ENCODE measurements at places on chromosomes 13 and 19.

GRCh38 chr13:30618930-30619279, 1.2 kb downstream of the USPL1 start:
- DNase-seq, result no peak

- DNase-seq, result peak; percentile 7
Measured at GRCh38 chr13:91661692-91662490, 263.5 kb downstream of the GPC5 start.

DNA sequence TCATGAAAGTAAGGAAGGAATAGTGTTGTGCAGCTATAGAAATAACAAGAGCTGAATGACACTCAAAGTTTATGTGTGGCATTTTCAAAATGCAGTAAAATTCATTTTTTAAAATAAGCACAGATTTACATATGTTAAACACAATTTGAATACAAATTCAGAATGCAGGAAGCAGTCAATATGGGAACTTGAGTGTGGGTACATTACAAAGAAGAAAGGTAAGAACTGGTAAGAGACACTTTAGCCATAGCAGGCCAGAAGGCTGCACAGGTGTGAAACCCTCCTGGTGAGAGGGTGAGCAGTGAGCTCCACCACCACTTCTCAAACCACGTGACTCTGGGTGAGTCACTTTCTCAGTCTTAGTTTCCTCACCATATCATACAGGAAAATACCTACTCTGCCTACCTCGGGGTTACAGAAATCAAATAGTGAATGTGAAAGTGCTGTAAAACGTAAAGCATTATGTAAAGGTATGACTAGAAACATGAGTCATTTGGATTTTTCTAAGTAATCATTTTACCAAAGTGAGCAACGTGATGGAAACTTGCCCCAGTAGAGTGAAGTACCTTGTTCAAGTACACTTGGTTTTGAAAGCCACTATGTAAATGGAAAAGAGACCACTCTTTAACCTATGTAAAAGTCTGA, 40.5 kb downstream of the USP12 start:
- peak; percentile 73 for DNase-seq

GRCh38 chr13:38494445-38494844, 144.8 kb downstream of the UFM1 start:
- no peak for DNase-seq

DNA sequence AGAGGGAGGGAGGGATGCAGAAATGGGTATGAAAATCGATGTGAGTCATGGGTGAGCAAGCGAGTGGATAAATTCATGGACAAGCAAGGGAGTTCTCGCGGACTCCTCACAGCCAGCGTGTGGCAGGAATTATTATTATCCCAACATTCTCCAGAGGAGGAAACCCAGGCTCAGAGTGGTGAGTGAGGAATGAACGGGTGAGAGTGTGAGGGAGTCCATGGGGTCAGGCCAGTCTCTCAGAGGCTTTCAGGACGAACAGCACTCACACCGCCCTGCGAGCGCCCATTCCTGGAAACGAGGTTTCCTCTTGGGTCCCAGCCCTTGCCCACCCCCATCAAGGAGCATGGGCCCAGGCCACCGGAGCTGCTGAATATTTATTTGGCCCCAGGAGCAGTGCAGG, 6.3 kb upstream of the DNAAF3 start:
- DNase-seq, result no peak

DNA sequence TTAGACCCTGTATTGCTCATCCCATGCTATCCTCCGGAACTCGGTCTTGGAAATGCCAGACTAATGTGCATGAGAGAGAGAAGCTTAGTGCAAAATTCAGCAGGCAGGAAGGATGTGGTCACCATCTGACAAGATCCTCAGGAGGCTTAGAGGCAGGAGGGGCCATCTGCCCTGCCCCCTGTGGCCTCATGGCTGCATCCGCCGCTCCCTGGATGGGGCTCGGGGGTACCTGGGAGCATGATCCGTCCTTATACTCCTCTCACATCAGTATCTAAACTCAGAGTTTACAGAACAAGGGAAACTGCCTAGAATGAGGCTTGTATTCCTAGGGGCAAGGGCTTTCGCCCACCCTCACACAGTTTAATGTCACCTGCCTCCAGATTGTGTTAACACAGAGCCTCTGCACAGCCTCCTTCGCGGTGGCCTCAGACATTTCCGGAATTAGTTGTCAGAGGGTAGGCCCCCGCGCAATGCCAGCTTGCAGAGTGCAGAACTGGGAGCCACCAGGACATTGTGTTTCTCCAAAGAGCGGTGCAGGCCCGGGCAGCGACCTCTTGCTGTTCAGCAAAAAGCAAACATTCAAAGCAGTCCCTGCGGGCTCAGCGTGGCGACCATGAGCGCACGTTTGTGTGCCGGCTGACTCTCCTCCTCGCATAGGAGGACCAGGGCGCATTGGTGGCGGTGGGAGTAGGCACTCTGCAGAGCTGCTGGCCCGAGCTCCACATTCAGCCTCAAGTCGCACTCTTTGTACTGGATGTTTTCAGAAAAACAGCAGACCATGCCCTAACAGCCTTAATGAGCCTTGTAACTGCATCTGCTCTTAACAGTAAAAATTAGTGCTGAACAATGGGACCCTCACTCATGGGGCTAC, 39.1 kb downstream of the GPR12 start:
- DNase-seq, result no peak

GRCh38 chr19:27752530-27753184, 1460.3 kb downstream of the UQCRFS1 start:
- no peak for DNase-seq

DNA sequence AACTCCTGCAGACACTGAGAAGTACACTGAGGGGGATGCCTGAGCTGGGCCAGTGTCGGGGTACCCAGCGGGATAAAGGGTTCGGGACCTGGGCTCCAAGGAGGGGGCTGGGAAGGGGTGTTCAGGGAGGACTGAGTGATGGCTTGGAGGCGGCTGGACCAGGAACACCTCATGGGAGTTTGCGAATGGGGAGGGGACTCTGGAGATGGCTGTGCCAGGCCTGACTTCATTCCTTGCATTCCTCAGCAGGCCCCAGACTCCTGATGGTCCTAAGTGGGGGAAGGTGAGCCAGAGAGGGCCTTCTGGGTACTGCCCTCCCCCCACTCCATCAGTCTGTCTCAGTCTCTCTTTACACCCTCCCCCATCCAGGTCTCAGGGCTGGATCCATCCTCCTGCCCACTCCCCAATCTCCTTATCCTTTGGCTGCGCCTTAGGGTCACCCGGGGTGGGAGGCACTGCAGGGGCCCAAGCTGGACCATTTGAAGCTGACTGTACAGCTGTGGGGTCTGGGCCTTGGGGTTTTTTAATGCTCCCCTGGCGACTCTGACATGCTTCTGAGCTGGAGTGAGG, 13.8 kb downstream of the PAK4 start:
- no peak for DNase-seq

DNA sequence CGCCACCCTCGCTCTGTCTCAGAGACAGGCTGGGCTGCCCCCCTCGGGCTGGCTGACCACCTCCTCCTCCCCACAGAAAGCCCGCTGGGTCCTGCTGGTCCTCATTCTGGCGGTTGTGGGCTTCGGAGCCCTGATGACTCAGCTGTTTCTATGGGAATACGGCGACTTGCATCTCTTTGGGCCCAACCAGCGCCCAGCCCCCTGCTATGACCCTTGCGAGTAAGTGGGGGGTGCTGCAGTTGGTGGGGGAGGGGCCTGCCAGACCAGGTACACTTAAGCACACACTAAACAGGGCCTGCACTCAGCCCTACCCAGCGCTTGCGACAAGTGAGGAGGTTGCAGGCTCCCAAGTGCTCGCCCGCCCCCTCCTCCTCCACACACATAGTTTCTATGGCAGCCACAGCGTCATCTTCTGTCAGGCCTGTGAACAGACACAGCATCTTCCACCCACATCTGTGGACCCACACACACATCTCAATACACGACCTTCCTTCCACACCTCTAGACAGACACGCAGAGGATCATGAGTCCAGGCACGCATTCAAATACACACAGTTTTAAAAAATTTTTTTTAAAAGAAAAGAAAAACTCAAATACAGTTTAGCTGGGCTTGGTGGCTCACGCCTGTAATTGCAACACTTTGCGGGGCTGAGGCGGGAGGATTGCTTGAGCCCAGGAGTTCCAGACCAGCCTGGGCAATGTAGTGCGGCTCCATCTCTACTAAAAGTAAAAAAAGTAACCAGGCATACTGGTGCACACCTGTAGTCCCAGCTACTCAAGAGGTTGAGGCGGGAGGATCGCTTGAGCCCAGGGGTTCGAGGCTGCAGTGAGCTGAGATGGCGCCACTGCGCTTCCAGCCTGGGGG, 18.4 kb downstream of the PLD3 start:
- no peak for DNase-seq

- DNase-seq, result no peak
Measured at GRCh38 chr13:26786651-26787295, 26.2 kb upstream of the GPR12 start.

GRCh38 chr19:41844601-41845000, at the start of gene LYPD4:
TSS of gene LYPD4 (minus strand) at chr19:41844683. CDS start at chr19:41839285, 5,398 bp downstream.
- no peak for DNase-seq

- no peak for DNase-seq
Measured at GRCh38 chr13:40494946-40495620, 171.4 kb downstream of the FOXO1 start.

- no peak for DNase-seq
Measured at GRCh38 chr19:40534148-40534547, 42.5 kb upstream of the SHKBP1 start.

- peak; percentile 48 for DNase-seq
Measured at GRCh38 chr19:12364391-12365235, 870 bp downstream of the ZNF442 start.

GRCh38 chr13:35342440-35342839, 134.0 kb downstream of the MAB21L1 start:
- no peak for DNase-seq

GRCh38 chr13:46698014-46698413, 98.9 kb downstream of the ESD start:
- DNase-seq, result no peak

DNA sequence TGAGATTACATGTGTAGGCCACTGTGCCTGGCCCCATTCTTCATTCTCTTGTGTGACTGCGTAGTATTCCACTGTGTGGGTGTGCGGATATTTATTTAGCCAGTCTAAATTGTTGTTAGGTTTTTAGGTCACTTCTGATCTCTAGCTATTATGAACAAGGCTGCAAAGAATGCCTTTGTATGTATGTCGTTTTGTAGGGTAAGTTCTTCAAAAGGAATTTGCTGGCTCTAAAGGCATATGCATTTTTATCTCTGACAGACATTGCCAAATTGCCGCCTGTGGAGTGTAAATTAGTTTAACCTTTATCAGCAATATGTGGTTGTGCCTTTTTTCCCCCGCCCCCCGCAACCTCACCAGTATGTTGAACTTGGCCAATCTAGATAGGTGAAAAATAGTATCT, 30.3 kb upstream of the EHD2 start:
- DNase-seq, result no peak

DNA sequence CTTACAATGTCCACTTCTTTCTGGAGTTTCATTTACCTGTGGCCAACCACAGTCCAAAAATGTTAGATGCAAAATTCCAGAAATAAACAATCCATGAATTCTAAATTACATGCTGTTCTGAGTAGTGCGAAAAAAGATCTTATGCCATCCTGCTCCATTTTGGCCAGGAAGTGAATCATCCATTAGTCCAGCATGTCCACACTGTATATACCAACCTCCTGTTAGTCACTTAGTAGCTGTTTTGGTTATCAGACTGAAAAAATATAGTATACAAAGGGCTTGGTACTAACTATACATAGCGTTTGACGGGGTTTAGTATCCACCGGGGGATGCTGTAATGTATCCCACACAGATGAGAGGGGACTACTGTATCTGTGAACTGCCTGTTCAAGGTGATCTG, 618.0 kb upstream of the ARGLU1 start:
- no peak for DNase-seq

DNA sequence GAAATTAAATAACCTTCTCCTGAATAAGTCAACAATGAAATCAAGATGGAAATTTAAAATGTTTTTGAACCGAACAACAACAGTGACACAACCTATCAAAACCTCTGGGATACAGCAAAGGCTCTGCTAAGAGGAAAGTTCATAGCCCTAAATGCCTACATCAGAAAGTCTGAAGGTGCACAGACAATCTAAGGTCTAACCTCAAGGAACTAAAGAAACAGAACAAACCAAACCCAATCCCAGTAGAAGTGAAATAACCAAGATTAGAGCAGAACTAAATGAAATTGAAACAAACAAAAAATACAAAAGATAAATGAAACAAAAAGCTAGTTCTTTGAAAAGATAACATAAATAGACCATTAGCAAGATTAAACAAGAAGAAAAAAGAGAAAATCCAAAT, 9.0 kb downstream of the UGGT2 start:
- DNase-seq, result no peak

GRCh38 chr13:105805892-105806627, 729.4 kb downstream of the EFNB2 start:
- DNase-seq, result no peak

DNA sequence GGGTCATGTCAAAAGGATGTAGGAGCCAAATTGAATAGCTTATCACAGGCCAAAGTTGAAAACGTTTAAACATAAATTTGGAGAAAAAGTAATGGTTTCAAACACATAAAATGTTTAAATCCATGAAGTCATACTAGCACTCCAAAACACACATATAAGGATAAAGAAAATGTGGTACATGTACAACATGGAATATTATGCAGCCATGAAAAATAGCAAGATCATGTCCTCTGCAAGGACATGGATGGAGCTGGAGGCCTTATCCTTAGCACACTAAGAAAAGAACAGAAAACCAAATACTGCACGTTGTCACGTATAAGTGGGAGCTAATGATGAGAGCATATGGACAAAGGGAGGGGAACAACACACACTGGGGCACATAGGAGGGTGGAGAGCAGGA, 911.7 kb upstream of the PCDH20 start:
- DNase-seq, result no peak

- no peak for DNase-seq
Measured at GRCh38 chr13:34620074-34620850, 321.8 kb upstream of the NBEA start.

DNA sequence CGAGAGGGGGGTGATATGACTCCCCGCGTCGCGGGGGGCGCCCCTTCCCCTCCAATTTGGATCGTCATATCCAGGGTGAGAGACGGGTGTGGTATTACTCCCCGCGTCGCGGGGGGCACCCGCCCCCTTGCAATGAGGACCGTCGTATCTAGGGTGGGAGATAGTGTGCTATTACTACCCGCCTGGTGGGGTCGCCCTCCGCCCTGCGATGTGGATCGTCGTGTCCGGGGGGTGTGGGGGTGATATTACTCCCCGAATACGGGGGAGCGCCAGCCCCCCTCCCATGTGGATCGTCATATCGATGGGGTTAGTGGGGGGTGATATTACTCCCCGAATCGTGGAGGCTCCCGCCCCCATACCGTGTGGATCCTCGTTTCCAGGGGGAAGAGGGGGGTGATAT, 29.2 kb upstream of the RGCC start:
- DNase-seq, result no peak

DNA sequence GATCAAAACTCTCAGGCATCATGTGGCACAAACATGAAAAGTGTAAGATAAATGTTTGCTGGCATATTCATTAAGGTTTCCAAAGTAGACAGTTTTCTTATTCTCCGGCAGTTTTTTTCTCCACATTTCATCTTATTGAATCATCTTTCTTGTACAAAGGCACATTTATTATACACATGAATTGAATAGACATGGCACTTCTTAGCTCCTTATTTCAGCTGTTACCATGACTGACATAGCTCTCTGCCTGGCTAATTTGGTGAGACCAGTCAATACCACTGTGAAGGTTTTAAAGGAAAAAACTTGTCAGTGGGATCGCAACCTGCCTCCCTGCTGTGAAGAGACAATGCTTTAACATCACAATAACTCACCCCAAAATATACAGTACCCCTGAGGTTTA, 285.0 kb upstream of the PCDH20 start:
- no peak for DNase-seq

GRCh38 chr19:9861503-9861902, 26.4 kb downstream of the PIN1 start:
- no peak for DNase-seq

All from GM13977 (cell line).